ENCODE measurements at places on chromosomes 5 and 9. TPM values are rescaled to one million over a fixed set of nuclear protein-coding genes. Genes with fewer than 3 reads are reported as not detected.

The SLC1A1 gene
- 12.4 TPM for total RNA-seq

The PCDH12 gene
- total RNA-seq, result 17.1 TPM

The LEAP2 gene
- not detected for total RNA-seq

The DAPK1 gene
- total RNA-seq, result 13.8 TPM

The CDC25C gene
- 9.4 TPM for total RNA-seq

The C1QTNF3 gene
- total RNA-seq, result not detected

The GPR150 gene
- 1.9 TPM for total RNA-seq

The PGM5 gene
- 5.5 TPM for total RNA-seq

The PCDHA9 gene
- 0.13 TPM for total RNA-seq

The TERT gene
- not detected for total RNA-seq

The PCDHA10 gene
- 0.13 TPM for total RNA-seq

The PDE6A gene
- 0.05 TPM for total RNA-seq

All from mammary microvascular endothelial cell (primary cell).